ENCODE measurements at places on chromosomes 5 and 9.

DNA sequence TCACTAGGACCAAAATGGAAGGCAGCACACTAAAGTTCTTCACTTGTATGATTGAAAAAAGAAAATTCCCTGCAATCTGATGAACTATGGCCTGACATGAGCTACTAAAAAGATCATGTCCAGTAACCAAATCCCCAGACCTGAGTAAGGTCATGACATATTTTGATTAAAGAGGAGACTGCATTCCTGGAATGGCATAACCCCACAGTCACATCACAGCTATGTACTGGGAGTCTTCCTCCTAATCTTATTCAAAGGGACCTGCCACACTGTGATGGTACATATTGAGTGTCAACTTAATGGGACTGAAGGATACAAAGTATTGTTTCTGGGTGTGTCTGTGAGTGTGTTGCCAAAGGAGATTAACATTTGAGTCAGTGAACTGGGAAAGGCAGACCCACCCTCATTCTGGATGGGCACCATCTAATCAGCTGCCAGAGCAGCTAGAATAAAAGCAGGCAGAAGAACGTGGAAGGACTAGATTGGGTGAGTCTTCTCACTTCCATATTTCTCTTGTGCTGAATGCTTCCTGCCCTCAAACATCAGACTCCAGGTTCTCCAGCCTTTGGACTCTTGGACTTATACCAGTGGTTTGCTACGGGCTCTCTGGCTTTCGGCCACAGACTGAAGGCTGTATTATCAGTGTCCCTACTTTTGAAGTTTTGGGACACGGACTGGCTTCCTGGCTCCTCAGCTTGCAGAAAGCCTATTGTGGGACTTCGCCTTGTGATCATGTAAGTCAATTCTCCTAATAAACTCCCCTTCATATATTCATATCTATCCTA is 345.0 kb downstream of the TMEM38B start:
- no peaks in the 10 kb centered on the region for H3K4me1 ChIP-seq
- no peak overlapping the region for H3K4me3 ChIP-seq
- no peak for DNase-seq

DNA sequence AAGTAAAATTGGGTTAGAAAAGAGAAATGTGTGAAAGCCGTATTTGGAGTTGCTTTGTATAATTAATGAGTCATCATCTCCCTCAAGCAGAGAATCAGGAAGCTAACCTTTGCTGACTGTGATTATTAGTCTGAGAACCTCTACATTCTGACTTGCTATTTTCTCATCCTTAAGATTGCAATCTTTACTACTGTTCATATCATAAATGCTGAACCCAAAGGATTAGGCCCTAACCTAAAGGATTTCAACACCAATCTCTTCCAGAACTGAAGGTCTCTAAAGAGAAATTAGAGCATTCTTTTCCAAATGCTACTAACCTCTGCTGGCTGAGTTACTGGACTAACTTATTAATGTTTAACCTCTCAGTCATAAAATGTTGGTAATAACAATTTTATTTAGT is 538.1 kb upstream of the MEF2C start:
- H3K36me3 ChIP-seq = no peaks in the 10 kb centered on the region
- H3K27ac ChIP-seq = no peak overlapping the region
- no peaks in the 10 kb centered on the region for H3K4me1 ChIP-seq
- no peak for DNase-seq

DNA sequence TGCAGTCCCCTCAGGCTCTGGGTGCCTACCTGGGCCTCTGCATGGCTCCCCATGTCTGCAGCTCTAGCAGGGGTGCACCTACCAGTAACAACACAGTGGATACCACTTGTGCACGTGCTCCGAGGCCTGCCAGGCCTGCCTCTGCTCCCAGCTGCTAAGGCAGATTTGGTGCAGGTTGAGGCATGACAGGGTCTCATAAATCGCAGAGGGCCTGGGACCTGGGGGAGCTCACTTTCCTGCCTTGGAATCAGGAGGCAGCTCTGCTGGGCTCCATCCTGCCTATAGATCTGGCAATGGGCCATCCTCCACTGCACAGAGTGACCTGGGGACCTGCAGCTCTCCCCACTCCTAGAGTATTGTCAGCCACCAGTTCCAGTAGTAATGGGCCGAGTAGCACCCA is 121.9 kb upstream of the CXCL14 start:
- no peak overlapping the region for H3K4me3 ChIP-seq
- H3K4me1 ChIP-seq = no peaks in the 10 kb centered on the region

DNA sequence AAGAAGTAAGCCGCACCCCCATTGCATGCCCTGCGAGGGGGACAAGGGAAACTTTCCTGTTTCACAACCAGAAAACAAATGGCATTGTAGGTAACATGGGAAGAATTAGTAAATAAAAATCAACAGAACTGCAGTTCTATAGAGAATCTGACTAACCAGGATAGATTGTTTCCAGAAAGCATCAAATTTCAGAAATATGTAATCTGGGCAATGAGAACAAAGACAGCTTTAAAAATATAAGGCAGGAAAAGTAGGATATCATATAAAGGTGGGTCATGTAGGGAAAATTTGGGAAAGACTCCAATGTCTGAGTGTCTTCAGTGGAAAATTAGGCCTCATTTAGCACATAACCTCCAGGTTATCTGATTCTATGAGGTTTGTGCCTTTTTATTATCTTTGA is 58.3 kb upstream of the RANBP6 start:
- H3K27me3 ChIP-seq = peaks cover 2% of the 10 kb centered on the region
- H3K4me1 ChIP-seq = peaks cover 13% of the 10 kb centered on the region
- H3K36me3 ChIP-seq = peaks cover 7% of the 10 kb centered on the region

- peaks cover 3% of the 10 kb centered on the region for H3K4me1 ChIP-seq
- H3K27me3 ChIP-seq = peaks cover 42% of the 10 kb centered on the region
- no peak overlapping the region for H3K27ac ChIP-seq
- peak overlapping the region; percentile 49 for H3K4me3 ChIP-seq
Measured at GRCh38 chr9:107637421-107638420, 148.2 kb upstream of the KLF4 start.

- no peak for DNase-seq
- peaks cover 53% of the 10 kb centered on the region for H3K36me3 ChIP-seq
- H3K27me3 ChIP-seq = no peaks in the 10 kb centered on the region
- H3K4me1 ChIP-seq = peaks cover 2% of the 10 kb centered on the region
- H3K4me3 ChIP-seq = no peak overlapping the region
Measured at GRCh38 chr9:120431268-120431667, 148.7 kb downstream of the CDK5RAP2 start.

Measured in activated CD4-positive, alpha-beta T cell treated with anti-CD3 and anti-CD28 coated beads, Interleukin-2, amount 10 ng/mL, durations not matched to agents 7 days and 5 days (primary cell).